ENCODE measurements at places on chromosomes 16 and 17.

GRCh38 chr16:4602331-4602730 lies 12.4 kb downstream of the UBALD1 start:
- DNase-seq, result no peak

DNA sequence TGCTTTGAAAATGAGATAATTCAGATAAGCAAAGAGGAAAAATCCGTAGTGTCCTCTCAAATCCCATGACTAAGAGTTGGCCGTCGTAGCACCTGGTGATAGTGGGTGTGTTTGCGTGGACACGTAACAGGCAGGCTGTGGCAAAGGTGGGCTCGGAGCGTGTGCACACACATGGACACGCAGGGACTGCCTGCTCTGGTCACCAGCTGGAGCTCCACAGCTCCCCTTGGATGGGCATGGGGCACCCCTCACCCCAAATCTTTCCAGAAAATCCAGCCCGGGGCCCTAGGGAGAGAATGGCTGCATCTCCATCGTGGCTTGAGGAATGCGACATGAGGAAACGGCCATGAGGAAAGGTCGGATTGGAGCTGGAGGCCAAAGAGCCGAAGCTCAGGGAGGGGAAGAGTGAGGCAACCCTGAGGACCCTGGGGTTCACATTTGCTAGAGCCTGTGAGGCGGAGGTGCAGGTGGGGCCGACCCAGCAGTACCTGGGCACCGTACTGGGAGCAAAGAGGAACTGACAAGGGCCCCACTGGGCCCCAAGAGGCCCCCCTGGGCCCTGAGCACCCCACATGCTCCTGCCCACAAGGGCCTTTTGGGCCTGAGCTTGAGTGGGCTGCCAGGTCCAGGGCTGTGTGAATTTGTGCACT lies 51.6 kb downstream of the DNAH17 start:
- no peak for DNase-seq

- peak; percentile 50 for DNase-seq
Measured at GRCh38 chr17:3688027-3688553, 7.9 kb downstream of the P2RX5 start.

DNA sequence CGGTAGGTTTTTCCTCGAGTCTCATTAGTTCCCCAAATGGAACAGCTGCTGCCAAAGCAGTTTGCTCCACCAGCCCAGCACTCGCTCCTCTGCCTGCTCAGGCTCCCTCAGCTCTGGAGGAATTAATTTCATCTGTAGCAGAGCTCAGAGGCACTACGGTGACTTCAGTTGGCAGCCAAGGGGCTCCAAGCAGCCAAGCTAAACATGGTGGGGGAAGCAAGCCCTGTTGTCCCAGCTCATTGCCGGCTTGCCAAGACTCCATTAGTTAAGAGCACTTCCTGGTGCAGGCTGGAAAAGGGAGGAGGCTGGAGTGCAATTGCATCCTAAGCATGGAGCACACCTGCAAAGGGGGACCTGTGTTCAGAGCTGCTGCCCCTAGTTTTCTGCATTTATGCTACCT lies 78.7 kb upstream of the GPRC5B start:
- peak; percentile 57 for DNase-seq

- peak; percentile 47 for DNase-seq
Measured at GRCh38 chr16:65600046-65600445, 478.2 kb upstream of the CDH11 start.

GRCh38 chr17:69760562-69760961 lies 314.5 kb upstream of the KCNJ16 start:
- DNase-seq, result no peak

DNA sequence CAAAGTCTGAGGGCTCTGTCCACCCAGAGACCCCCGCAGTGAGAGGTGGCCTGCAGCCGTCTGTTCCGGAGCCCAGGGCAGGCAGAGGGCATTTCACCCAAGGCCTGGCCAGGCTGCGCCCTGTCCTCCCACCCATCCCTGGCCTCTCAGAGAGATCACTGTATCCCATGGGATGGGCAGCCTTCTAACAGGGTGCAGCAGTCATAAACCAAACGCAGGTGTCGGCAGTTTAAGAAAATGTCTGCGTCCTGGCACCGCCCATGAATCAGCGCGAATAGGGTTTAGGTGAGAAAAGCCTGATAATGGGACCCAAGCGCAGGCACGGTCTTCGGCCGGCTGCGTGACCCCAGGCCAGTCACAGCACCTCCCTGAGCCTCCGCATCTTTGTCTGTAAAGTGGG lies 5.4 kb downstream of the CYBA start:
- no peak for DNase-seq

GRCh38 chr16:64138006-64138405 lies 983.9 kb downstream of the CDH11 start:
- no peak for DNase-seq

DNA sequence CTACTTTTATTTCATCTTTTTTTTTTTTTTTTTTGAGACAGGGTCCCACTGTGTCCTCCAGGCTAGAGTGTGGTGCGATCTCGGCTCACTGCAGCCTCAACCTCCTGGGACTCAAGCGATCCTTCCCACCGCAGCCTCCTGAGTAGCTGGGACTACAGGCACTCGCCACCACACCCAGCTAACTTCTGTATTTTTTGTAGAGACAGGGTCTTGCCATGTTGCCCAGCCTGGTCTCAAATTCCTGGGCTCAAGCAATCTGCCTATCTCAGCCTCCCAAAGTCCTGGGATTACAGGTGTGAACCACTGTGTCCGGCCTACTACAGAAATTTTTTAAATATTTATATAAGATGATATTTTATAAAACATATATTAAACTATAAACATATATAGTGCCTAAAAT lies 4.8 kb downstream of the MYO18A start:
- no peak for DNase-seq

DNA sequence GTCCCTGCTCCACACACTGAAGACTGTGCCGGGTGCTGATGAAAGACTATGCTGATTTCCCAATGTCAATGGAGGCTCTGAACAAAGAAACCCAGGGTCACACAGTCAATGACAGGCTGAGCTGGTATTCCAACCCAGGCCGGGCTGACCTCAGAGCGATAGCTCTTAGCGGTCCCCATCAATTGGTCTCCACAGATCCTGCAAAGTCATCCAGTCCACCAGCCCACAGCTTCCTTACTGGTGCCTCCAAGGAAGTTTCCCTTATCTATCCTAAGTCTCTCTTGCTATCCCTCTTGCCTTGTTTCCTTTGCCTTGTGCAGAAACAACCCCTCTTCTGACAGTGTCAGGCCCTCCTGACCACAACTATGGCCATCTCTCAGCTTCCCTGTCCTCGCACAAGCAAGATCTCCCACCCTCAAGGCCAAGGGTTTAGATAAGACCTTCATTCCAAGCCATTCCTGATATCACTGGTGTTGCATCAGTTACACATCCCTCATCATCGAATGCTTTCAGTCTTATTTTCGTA lies 52.7 kb upstream of the KSR1 start:
- no peak for DNase-seq

- no peak for DNase-seq
Measured at GRCh38 chr16:75206749-75207451, at the start of gene CTRB2. CTRB2 (minus strand) TSS chr16:75207161; CDS start chr16:75207141, 20 bp downstream.

- DNase-seq, result peak; percentile 81
Measured at GRCh38 chr17:32461853-32462617, 17.7 kb downstream of the PSMD11 start.

GRCh38 chr17:56779898-56780777 lies 53.6 kb downstream of the C17orf67 start:
- peak; percentile 91 for DNase-seq

- no peak for DNase-seq
Measured at GRCh38 chr17:47301161-47301560, 22.6 kb upstream of the EFCAB13 start.

DNA sequence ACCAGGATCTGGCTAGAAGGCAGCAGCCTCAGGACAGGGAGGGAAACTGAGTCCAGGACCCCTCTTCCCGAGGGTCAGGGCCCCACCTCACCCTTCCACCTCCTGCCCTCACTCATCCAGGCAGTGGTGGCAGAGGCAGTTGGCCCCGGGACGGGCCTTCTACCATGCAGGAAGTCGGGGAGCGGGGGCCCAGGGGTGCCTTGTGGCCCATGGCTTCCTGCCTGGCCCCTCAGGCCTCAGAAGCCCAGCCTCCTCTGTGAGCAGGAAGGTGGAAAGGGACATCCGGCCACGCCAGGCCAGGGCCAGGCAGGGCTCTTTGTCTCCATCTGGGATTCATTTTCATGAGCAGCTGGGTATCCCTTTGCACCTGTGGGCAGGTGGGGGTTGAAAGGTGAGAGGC lies 58.5 kb downstream of the BAHCC1 start:
- no peak for DNase-seq

GRCh38 chr17:37052450-37052849 lies 103.7 kb downstream of the AATF start:
- DNase-seq, result no peak

DNA sequence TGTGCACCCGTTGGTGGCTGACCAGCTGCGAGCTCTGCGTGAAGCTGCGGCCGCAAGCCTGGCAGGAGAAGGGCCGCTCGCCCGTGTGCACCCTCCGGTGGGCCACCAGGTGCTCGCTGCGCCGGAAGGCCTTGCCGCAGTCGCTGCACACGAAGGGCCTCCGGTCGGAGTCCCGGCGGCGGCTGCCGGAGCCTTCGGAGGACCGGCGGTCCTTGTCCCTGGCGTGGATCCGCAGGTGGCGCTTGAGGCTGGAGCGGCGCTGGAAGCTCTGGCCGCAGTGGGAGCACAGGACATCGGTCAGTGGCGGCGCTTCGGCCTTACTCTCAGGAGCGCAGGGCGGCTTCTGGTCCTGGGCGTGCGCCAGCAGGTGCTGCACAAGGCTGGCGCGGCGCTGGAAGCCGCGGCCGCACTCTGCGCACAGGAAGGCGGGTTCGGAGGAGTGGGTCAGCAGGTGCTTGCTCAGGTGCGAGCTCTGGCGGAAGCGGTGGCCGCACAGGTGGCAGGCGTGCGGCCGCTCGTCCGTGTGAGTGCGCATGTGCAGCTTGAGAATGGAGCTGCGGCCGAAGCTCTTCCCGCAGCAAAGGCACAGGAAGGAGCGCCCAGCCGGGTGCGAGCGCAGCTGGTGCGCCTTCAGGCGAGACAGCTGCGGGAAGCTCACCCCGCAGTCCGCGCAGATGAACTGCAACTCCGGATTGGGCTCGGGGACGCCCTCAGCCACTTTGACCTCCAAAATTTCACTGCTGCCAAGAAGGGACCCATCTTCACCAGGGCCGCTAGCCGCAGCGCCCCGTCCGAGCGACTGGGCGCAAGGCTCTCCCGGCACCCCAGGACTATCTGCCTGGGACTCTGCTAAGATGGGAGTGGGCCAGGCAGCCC lies 9.1 kb downstream of the ZSCAN10 start:
- no peak for DNase-seq

- peak; percentile 71 for DNase-seq
Measured at GRCh38 chr17:77959126-77959925, 823 bp downstream of the TNRC6C start.

- DNase-seq, result peak; percentile 85
Measured at GRCh38 chr17:76623271-76624146, 20.0 kb downstream of the ST6GALNAC1 start.

GRCh38 chr17:32141679-32142037 lies 644 bp upstream of the RHOT1 start:
- no peak for DNase-seq

DNA sequence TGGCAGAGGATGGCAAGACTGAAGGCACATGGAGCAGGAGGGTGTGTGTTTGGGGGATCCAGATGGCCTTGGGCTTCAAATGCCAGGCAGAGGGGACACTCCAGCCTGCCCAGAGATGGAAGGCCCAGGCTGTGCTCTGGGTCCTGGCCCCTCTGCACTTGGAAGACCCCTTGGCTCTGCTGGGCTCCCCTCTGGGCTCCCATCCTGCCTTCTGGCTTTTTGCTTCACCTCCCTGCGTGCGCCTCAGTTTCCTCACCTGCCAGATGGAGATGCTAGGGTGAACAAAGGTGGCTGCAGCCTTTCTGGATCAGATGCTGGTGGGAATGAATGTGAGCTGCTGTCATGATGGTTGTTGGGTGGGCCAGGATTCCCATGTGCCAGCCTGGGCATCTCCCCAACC lies 3.0 kb downstream of the SNN start:
- no peak for DNase-seq

DNA sequence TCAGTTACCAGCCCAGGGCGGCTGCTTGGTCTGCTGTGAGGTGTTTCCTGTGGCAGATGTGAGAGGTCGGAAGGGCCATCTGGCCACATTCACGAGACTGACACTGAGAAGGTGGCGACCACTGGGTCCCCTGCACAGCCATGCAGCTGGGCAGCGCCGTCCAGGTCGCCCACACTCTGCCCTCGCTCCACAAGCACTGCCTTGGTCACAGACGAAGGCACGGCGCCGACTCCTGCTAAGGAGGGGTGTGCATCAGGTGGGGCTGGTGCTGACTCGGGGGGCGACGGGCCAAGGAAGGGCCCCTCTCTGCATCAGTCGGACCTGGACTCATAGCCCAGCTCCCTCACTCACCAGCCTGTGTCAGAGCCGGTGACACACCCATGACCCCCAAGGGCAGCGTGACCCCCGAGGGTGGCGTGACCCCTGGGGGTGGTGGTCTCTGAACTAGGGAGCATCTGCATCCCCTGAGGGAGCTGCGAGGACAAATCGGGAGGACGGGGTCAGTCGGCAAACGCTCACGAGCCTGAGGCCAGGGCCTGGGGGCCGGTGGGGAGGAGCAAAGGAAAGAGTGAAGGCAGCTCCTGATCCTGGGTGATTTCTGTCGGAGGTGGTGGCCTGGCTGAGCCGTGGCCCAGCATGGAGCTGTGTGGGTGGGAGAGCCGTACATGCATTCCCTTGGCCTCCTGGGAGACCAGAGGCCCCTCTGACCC lies 30.4 kb downstream of the NME3 start:
- DNase-seq, result no peak

GRCh38 chr16:979859-980594 lies 1.5 kb upstream of the SOX8 start:
- no peak for DNase-seq
